Hepatic stellate cell (primary cell): ENCODE measurements at places on chromosomes 1 and 21.
A peak's percentile ranks its signal among the peaks of the same experiment; 100 is the strongest.

GRCh38 chr1:180734366-180734765, 102.5 kb downstream of the XPR1 start:
- DNase-seq = no peak

- DNase-seq = peak; percentile 16
Measured at GRCh38 chr1:81414488-81415015, 386.2 kb upstream of the ADGRL2 start.

GRCh38 chr1:108828074-108828961, 28.6 kb downstream of the AKNAD1 start:
- peak; percentile 67 for DNase-seq

DNA sequence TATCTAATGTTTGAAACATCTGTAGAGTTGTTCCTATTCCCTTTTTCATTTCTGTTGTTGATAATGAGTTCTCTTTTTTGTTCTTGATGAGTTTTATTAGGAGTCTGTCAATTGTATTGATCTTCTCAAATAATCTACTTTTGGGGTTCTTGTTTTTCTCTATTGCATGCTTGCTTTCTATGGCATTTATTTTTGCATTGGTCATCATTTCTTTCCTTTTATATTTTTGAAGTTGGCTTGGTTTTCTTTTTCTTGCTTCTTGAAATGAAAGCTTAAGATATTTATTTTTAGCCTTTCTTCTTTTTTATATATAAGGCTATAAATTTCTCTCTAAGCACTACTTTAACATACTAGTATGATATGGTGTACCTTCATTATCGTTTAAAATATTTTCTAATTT, 381.8 kb downstream of the NPHP4 start:
- no peak for DNase-seq

DNA sequence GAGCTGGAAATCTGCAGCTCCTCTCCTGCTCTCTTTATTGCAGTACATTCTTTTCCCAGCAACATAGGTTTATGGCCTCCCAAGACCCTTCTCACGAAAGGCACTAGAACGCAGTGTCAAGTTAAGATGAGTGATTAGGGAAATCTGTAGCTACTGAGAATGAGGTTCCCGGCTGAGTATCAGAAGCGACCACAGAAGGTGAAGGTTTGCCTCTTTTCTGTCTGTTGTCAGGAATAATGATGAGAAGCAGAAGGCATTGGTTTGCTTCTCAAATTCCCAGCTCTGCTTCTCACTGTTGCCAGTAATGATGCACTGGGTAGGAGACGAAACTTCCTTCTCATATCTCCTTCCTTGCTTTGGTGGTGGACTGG, 128.4 kb downstream of the NTMT2 start:
- no peak for DNase-seq

DNA sequence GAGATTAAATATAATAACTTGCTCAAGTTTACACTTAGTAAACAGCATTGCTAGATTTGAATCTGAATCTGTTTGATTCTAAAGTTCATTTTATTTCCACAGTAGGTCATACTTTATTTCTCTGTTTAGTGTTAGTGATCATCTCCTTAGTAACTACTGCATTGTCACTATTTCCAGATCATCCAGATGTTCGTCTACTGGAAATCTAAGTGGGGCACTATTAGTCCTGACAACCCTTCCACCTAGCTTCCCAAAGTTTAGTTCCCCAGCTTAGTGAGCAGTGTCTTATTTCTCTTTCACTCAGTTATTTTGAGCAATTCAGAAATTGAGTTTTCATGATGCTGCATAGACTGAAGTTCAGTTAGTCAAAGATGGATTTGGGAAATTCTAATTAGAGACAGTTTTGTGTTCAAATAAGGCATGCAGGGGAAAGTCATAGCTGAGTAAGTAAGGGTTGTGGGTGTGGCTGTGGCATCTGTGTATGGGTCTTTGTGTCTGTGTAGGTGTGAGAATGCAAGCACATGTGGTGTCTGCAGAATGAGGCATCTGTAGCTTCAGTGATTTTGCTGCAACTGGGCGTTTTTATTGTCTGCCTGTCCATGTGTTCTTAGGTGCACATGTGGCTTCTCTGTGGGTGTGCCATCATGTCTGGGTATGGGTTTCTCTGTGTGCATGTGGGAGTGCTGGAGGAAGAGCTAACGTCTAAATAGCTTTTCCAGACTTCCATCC, 107.3 kb downstream of the NTMT2 start:
- no peak for DNase-seq

GRCh38 chr1:44842862-44843655, at the start of gene PTCH2:
Gene PTCH2 (minus strand): TSS chr1:44843253. CDS start chr1:44842932, 321 bp downstream.
- DNase-seq = peak; percentile 87

DNA sequence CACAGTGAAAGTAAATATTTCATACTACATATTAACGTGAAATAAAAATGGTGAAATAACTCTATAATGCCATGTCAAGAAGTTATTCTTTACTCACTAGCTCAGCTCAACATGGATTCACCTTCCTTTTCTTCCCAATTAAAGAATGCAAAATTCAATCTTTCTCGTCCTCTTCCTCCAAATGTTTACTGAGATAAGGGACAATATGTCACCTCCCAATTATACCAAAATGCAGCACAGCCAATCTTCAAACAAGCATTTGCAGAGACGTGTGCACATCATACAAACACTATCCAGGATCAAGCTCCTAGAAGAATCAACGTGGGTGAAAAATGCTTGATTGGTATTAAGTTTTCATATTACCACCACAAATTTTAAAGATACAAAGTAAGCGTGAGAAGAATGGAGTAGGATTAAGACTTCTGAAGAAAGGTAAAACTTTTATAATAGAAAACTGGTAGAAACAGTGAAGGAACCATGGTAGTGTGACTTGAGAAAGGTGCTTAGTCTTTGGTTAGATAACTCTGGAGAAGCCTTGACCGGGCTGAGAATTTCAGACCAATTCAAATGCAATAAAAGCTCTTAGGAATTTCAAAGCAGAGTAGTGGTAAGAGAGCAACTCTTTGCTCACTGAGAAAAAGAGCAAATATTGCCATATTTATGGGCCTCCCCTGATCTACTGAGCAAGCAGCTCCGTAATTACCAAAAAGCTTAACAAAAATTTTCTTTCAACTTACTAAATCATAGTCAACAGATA, 7.2 kb downstream of the PTP4A2 start:
- DNase-seq = no peak

DNA sequence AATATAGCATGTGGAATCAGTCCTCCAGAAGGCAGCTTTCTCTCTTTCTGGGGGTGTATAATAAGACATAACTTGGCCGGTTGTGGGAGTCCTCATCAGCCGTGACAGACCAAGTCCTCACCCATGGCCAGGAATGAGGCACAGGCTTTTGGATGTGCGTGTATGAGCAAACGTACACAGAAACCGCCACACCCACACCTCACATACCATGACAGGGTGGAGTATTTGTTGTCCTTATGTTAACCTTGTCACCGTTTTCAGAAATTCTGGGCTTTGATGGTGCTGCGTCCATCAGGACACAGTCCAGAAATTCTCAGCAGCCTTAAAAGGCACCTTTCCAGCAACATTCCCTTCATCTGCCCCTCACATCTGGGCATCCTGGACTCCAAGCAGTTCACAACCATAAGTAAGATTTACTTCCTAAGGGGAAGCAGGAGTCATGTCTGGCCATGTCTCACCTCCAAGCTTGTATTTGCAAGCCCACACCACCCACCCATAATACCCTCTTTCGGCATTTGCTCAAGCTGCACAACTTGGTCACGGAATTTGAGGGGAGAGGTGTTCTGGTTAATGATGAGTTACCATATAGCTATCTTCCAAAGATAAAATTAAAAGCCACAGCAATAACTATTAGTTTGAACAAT, 12.4 kb downstream of the C1orf116 start:
- DNase-seq = no peak

DNA sequence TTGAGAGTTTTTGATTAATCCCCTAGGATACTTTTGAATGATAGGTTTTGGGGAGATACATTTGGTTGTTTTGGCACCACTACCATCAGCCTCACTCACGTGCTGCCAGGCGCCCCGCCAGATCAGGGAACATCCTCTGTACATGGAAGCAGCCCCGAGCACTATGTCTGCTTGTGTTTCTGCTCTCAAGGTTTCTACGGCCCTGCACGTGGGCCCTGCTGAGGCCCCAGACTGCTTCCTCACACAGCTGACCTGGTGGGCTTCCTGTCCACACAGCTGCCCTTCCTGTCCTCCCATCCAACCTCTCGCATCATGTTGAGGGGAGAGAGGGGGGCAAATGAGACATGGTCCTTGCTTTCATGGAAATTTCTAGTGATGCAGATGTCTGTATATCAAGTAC, 20.0 kb downstream of the ADARB1 start:
- DNase-seq = no peak

GRCh38 chr1:53348486-53349368, 20.9 kb upstream of the LRP8 start:
- no peak for DNase-seq

- DNase-seq = no peak
Measured at GRCh38 chr1:176043537-176043936, 163.5 kb downstream of the COP1 start.

GRCh38 chr1:244445320-244446181, 6.2 kb downstream of the ADSS2 start:
- no peak for DNase-seq

DNA sequence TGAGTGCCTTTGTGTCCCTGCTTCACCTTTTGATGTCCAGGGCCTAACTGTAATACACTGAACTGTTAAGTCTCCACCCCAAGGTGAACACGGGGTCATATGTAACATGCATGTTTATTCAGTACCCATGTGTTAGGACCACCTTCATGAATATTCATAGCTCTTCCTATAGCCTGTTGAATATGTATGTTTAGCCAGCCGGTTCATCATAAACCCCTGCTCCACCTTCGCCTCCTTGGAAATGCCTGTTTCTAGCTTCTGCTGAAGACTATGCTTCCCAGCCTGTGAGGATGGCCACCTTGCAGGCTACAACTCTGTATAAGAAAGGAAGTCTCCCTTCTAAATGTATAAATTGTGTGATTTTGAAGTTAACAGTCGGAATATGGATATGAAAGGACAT, 69.3 kb downstream of the C1orf94 start:
- no peak for DNase-seq

DNA sequence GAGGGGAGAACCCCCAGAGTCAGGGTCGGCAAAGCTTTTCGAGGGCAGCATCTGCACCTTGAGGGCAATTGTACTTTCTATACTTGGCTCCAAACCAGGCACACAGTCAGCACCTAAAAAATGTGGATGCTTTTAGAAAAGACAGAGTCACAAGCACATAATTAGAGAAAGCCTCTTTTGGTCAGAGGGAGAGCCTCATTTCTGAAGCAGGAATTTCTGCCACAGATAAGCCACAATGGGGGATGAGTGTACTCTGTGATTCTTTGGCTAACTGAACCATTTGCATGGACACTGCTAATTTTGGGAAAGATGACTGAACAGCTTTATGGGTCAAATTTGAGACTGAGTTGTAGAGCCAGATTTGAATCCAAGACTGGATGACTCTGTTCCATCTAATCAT, 635.7 kb downstream of the KIF26B start:
- DNase-seq = peak; percentile 17

- no peak for DNase-seq
Measured at GRCh38 chr1:172556461-172556860, 23.5 kb downstream of the SUCO start.

DNA sequence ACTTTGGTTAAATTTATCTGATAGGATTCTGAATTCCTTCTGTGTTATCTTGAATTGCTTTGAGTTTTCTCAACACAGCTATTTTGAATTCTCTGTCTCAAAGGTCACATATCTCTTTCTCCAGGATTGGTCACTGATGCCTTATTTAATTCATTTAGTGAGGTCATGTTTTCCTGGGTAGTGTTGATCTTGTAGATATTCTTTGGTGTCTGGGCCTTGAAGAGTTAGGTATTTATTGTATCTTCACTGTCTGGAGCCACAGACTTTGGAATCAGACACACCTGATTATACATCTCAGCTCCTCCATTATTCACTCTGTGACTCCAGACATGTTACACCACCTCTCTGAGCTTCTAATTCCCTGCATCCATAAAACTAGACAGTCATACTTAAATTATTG, 34.2 kb upstream of the ETS2 start:
- no peak for DNase-seq
